Sigmoid colon (tissue), 7 donors: ENCODE measurements at places on chromosomes 7 and 10. TPM values are rescaled to one million over a fixed set of nuclear protein-coding genes. Genes with fewer than 3 reads are reported as not detected.

- no peak for DNase-seq
Measured at GRCh38 chr10:64113792-64114191, 592.6 kb downstream of the REEP3 start.

DNA sequence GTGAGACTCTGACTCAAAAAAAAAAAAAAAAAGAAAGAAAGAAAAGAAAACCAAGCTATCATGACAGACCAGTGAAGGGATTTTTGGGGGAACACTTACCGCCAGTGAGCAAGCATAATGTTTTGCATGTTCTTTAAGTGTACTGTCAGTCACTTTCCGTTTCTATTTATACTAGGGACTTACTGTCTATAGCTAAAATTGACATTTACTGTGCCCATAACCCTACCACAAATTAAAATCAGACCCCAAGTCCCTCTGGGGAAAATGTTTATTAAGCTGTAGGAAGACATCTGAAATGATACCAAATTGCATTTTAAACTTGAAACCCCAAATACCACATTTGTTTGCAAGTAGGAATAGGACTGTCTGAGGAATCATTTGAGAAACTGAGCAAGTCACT lies 252.8 kb downstream of the TRIL start:
- DNase-seq = no peak

The GIMAP2 gene
- total RNA-seq = 16.4 TPM

DNA sequence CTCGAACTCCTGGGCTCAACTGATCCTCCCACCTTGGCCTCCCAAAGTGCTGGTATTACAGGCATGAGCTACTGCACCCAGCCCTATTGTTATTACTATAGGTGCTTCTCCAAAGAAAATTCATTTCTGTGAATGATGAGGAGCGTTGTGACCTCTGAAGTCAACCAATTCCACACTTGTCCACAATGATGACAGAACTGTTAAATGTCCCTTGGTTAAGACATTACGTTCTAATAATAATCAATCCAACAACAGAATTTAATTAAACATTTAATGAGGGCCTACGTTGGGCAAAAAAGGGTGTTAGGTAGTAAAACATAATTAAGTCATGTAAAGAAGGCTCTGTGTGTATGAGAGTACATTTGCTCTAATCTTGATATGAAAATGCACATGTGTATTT lies 18.2 kb downstream of the POLR3A start:
- no peak for DNase-seq

The WDR86 gene
- total RNA-seq = 14.4 TPM

DNA sequence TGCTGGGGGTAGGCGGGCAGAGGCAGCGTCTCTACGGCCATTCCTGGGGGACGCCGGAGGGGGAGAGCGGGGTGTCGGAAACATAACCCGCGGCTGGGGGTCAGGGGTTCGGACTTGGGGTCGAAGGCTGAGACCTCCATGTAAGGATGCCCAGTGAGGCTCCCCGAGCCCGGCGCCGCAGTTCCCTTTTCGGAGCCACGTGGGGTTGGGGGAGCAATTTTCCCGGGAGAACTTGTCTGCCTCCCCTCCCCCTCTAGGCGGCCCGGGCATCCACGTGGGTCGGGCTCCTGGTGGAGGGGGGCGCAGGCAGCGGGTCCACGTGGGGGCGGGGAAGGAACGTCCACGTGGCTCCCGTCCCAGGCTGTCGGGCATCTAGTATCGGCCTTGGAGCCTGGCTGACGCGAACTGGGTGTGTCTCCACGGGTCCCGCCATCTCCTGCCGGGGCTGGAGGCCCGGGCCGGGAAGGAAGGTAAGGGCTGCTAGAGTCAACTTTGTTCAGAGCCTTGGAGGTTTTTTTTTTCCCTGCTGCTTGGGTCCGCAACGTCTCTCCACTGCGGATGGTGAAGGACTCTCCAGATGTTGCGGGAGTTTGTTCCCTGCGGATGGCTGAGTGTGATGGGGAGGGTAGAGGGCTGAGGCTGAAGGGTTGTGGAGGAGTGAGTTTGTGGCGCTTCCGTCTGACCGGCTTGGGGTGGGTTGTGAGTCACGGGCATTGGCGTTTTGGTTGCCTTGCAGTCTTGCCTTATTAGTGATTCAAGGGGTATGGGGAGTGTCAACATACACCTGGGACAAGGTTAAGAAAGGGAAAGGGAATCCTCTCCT lies 744 bp downstream of the PPRC1 start:
- peak; percentile 90 for DNase-seq

GRCh38 chr7:36966636-36967035 lies 242.3 kb upstream of the AOAH start:
- DNase-seq = no peak

The CACNA2D1 gene
- 59.7 TPM for total RNA-seq

The SPDYE16 gene
- total RNA-seq = not detected

- peak; percentile 37 for DNase-seq
Measured at GRCh38 chr7:155276800-155277375, 20.8 kb upstream of the INSIG1 start.

The GPR15LG gene
- not detected for total RNA-seq

GRCh38 chr10:4691776-4692175 lies 134.2 kb upstream of the AKR1E2 start:
- no peak for DNase-seq

DNA sequence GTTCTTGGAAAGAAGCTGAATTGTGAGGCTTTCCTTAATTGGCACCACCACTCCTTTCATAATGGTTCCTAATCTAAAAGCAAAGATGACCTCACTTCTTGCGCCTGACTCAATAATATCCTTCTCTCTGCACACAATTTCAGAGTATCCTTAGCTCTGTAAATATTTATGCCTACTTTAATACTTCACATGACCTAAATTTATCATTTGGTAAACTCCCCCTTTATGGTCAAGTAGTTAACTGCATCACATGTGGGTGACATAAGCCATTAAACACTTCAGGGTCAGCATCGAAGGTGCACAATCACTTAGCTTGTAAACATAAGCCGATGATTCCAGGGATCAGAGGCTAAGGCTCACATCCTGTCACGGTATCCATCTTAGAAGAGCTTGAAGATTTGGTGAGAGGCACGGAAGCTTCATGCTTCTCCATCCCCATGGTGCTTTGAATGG lies 7.3 kb upstream of the RHOBTB1 start:
- no peak for DNase-seq

DNA sequence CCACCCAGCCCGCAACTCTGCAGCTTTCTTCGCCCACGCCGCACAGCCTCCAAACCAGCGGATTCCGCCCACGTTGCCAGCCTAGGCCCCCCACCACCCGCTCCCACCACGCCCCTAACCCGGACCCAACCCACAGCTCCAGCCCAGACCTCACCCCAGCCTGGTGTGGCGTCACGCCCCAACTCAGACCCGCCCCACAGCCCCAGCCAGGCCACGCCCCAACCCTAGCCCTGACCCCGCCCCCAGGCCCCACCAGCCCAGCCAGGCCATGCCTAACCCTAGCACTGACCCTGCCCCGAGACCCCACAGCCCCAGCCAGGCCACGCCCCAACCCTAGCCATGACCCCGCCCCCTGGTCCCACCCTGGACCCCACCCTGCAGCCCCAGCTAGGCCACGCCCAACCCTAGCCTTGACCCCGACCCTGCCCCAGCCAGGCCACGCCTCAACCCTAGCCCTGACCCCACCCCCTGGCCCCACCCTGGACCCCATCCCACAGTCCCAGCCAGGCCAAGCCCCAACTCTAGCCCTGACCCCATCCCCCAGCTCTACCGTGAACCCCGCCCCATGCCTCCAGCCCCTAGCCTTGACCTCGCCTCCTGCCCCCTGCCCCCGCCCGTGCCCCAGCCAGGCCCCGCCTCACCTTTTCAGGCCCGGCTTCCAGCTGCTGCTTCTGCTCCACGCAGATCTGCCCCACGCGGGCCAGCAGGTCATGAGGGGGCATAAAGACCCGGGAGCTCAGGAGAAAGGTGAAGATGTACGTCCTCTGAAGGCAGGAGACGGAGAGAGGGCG lies 64.0 kb downstream of the RASGEF1A start:
- DNase-seq = no peak

DNA sequence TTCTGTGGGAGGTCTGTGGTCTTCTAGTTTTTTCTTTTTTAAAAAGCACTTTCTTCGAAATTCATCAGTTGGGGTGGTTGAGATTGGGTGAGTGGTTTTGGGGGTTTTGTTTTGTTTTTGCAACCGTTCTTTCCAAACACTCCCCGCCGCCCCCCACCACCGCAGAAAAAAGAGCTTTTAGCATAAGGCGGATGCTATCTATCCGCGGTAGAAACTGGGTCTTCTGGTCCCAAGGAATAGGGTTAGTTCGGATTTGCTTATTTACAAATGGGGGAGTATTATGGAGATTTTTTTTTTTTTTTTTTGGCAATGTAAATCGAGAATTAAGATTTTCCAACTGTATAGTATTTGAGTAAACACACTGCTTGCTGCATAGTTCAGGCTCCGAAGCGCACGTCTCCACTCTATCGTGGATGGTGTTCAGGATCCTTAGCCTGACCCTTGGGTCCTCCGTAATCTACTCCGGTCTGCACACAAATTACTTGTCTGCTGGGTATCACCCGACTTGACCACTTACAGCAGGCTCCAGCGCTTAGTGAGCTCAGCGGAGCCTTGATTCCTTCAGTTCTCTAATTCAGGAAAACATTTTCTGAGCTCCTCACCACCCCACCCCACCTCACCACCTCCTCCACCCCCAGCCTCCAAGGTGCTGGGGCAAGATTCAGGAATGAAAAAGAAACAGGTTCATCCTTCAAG lies 757 bp upstream of the NRCAM start:
- no peak for DNase-seq

DNA sequence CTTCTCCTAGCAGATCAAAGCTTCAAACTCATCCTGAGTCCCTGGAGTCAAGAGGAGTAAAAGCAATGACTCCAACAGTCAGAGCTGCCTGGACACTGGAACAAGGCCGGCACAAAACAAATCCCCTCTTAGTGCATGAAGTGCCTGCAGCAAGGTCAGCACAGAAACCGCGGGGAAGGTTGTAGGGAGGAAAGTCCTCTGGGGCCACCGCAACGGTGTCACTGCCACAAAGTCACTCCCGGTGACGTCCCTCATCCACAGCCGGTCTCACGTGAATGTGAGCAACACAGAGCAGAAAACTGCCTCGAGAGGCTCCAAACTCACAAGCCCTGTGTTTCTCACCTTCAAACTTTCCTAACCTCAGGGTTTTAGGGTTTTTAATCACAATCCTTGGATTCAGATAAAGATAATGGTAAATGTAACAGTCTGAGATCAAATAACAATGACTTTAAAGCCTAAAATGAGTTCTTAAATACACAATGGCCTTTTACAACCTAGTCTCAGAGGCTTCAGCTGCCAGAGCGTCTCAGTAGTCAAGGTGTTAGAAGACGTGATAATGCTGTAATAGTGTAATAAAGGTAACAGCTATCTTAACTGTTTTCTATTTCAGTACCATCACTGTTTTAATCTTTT lies 274.3 kb downstream of the ZMYND11 start:
- DNase-seq = no peak

The AP1S1 gene
- total RNA-seq = 28.4 TPM

DNA sequence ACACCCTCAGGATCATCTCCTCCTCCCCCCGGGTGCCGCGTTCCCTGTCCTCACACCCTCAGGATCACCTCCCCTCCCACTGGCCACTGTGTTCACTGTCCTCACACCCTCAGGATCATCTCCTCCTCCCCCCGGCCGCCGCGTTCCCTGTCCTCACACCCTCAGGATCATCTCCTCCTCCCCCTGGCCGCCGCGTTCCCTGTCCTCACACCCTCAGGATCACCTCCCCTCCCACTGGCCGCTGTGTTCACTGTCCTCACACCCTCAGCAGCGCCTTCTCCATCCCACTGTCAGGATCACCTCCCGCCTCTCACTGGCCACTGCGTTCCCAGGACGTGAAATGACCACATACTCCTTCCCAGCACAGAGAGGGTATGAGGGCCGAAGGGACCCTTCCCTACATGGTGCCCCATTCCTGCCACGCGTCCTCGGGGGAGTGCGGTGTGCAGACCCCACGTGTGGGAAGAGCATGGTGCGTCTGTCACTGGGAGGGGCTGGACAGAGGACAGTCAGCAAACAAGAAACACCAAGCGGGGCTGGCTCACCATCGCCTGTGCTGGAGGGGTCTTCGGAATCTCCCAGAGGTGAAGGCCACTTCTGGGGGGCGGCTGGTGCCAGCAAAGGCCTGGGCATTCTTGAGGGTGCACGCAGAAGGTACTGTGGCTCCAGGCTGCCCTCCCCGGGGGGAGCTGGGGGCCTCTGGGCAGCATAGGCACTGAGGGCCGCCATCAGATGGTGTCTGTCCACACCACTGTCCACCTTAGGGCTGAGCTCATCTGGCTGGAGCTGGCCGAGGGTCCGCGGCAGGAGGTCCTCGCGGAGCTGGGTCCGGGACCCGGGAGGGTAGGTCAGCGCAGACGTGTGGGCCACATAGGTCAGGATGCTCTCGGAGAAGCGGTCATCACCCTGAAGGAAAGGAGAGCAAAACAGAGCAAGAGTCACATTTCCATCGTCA lies 421.0 kb downstream of the PTPRN2 start:
- DNase-seq = no peak

DNA sequence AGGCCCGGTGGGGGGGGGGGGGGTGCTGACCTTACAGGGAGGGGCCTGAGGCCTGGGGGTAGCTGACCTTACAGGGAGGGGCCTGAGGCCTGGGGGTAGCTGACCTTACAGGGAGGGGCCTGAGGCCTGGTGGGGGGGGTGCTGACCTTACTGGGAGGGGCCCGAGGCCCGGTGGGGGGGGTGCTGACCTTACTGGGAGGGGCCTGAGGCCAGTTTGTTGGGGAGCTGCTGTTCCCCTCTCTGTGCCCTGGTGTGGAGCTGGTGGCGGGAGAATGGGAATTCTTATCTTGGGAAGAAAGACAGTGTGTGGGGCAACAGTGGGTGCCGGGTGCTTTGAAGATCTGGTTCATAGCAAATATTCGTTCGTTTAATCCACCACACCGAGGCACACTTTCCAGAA lies 46.6 kb upstream of the CFAP46 start:
- DNase-seq = no peak

DNA sequence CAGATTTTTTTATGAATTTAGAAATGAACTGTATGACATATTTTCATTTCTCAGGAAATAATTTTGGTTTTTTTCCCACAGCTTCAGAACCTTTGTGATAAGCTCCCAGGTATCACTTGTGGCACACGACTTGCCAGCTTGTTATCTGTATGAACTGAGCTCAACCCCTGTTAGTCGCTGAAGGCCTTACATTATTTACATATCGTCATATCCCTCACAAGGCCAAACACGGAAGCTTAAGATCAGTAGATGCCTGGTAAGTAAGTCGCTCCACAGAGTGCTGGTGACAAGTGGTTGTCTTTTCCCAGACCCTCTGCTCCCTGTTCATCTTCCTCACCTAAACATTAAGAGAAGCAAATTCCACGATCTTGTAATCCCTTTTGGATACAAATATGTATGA lies 55.2 kb downstream of the RAPGEF5 start:
- no peak for DNase-seq

The CFAP69 gene
- 5.4 TPM for total RNA-seq
